Fibroblast of the conjunctiva (primary cell): ENCODE measurements at places on chromosomes 5 and 9.

- no peak for DNase-seq
These were observed 17.4 kb downstream of the ENC1 start for GRCh38 chr5:74623006-74623611.

- DNase-seq = no peak
These were observed 467.3 kb upstream of the FTMT start for GRCh38 chr5:121384359-121384758.

DNA sequence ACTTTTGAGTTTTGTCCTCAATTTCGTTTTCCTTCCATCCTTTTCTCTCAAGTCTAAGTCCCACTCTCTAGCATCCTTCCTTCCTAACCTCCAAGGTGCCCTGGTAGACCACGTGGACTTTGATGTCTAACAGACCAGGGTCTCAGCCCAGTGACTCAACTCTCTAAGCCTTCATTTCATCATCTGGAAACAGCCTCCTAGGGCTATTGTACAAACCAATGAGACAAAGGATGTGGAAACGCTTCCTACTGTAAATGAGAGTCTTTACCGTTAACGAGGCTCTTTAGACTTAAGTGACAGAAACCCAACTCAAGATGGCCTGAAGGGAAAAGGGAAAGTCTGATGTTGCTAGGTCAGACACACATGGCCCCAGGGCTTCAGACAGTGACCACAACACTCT, 49.2 kb upstream of the CPLX2 start:
- no peak for DNase-seq

GRCh38 chr9:133700819-133701320, 37.3 kb downstream of the SARDH start:
- no peak for DNase-seq

DNA sequence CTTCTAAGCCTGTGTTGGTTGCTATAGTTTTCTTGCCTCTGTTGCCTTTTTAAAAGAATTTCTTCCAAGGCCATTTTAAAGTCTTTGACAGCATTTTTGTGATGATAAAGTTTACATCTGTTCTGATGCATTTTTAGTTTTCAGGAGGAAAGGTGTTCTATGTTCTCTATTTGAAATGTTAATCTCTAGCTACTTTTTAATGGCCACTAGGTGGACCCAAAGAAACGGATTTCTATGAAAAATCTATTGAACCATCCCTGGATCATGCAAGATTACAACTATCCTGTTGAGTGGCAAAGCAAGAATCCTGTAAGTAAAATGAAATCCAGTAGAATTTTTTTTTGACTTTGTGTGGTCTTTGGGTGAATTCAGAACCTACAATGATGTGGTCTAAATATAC, 60.2 kb downstream of the MELK start:
- DNase-seq = no peak
